ENCODE measurements at places on chromosomes 7 and 10.

DNA sequence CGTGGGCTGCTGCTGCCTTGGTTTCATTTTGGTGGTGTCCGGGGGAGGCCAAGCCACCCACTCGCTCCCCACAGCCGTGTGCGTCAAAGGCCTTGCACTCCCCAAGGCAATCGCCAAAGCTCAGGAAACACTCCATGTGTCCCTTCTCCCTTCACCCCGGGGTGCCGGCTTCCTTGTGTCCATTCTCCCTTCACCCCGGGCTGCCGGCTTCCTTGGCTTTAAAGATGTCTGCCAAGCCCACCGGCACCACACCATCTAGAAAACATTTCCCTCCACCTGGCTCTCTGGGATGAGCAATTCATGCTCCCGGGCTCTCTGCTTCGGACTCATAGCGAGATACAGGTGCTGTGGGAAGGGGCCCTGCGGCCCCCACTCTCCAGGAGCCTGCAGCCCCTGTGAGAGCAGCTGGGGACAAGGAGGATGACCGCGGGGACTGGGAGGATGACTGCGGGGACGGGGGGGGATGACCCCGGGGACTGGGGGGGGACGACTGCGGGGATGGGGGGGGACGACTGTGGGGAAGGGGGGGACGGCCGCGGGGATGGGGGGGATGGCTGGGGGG is 322.1 kb downstream of the DNAJB6 start:
- DNase-seq = no peak

DNA sequence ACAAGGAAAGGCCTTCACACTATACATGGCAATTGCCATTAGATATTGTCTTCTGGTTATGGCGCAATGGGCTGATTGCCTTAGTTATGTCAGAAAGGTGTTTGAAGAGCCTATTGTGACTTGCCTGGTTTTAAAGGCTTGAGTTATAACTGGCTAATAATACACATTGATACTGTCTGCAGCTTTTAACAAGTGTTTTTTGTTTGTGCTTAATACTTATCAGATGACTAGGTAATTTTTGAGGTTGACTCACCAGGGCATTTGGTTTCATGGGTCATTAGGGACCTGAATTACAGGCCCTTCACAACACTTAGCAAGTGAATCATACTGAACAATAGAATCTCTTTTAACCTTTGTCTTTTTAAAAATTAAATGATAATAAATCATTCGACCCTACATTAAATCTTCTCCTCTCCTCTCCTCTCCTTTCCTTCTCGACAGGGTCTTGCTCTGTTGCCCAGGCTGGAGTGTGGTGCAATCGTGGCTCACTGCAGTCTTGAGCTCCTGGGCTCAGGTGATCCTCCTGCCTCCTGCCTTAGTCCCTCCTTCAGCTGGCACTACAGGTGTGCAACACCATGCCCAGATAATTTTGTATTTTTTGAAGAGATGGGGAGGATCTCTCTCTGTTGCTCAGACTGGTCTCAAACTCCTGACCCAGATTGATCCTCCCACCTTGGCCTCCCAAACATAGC is 196.3 kb downstream of the JCAD start:
- DNase-seq = peak; percentile 34

- DNase-seq = no peak
These were observed 167.4 kb upstream of the SH2B2 start for GRCh38 chr7:102119213-102119651.

DNA sequence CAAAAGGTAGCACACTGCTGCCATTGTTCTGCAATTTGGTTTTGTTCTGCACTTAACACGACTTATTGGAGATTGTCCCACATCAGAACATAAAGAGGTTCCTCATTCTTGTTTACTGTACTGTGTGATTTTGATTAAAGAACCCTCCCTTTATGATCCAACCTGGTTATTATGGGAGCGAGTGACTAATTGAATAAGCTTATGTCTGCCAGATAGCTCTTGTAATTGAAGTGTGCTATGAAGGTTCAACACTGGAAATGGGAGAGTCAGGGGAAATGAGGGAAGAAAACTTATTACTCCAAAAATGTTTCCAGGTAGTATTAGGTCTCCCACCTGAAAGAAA is 33.9 kb downstream of the CASP7 start:
- DNase-seq = no peak

- DNase-seq = no peak
These were observed 552.2 kb upstream of the ANKRD30A start for GRCh38 chr10:36573246-36573645.

DNA sequence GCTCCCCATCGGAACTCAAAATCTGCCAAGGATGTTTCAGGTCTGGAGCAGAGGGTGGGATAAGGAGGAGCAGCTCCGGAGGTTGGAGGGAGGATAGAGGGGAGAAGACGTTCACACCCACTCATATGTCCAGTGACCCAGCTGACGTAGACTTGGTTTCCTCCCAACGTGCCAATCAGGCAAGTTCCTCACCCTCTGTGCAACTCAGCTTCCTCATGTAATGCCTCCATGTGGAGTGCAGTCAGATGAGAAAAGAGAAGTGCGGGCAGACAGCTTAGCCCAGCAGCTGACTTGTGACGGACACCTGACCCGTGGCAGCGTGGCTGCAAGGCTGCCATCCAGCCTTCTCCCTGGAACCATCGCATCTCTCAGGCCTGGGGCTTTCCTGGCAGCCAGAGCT is 86.8 kb downstream of the NPTX2 start:
- no peak for DNase-seq

DNA sequence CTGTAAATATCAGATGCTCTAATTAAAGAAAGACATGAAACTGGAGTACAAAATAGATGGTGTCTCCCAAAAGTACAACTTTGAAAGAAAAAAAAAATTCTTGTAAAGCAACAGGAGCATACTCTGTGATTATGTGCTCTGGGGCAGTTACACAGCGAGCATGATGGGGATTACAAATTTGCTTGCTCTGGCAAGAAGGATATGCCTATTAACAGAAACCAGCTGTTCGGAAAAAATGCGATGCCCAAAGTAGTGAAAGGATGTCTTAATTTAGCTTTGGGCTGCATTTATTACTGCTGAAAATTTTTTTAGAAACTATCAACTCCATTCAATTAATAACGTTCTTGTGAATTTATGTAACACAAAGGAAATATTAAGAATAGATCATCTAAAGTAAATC is 256.9 kb upstream of the TPK1 start:
- DNase-seq = no peak

DNA sequence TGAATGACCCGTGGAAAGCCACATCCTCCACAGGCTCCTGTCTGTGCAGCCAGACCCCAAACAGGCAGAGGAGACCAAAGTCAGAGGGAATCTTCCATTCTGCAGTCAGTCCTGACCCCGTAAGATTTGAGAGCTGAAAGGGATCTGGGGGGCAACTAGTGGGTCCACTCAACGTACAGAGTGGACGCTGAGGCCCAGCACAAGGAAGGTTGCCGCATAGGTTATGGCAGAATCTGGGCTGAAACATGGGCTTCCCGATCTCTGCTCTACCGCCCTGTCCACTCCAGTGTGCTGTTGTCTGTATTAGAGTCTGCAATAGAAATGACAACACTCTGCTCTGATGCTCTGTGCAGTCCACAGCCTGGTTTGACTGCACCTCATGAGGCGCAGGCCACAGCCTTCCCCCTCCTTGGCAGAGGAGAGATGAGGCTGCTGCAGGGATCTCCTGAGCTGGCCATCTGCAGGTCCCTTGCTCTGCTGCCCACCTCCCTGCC is 7.9 kb upstream of the ZNF22 start:
- no peak for DNase-seq

Data from DMS79 treated with DMSO at 0.1 percent for 48 hours (cell line).